ENCODE measurements at places on chromosomes 1 and 21.

- no peak for DNase-seq
Measured at GRCh38 chr21:35127851-35128250, 78.7 kb upstream of the RUNX1 start.

DNA sequence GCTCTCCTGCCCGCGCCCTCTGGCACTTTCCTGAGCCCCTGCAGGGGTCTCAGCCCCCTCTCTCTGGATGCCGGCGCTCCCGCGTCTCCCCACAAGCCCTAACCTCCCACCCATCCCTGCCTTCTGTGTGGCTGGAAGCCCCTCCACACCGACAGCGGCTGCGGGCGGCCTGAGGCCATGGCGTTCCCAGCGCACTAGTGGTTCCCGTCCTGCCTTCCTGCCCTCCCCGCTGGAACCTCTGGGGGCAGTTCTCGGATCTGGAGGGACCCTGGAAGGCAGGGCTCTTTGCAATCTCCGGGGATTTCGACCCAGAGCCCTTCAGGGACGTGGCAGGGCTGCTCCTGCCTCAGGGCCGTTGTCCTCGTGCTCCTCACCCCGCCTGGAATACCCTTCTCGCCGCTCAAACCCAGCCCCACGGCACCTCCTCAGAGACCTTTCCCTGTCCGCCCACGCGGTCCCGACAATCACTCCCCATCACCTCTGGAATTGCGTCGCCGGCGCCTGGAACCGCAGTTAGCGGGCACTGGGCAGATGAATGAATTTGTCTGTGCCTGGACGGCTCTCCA lies 493 bp upstream of the ESPN start:
- no peak for DNase-seq

DNA sequence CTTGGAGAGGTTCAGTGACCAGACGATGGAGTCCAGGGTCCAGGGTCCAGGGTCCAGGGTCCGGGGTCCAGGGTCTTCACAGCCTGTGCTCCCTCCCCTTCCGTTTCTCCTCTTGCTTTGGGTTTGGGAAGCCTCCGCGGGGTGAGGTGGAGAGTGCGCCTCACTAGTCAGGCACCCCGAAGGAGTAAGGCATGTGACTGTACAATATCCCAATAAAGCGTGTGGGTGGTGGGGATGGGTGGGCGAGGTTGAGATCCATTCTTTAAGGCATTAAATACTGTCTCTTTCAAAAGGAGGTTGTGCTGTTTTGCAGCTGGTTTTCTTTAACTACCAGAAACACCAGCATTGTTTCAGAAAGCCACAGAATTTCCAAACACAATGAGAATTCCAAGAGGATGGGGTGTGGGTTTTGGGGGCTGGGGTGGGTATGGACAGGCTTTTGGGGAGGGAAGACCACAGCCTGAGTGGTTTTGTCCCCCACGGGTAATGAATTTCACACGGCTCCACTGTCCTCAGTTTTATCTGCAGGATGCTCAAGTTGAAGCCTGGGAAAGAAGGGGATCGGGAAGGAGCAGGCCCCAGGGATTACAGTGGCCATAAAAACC lies 65.7 kb downstream of the KIF26B start:
- no peak for DNase-seq

DNA sequence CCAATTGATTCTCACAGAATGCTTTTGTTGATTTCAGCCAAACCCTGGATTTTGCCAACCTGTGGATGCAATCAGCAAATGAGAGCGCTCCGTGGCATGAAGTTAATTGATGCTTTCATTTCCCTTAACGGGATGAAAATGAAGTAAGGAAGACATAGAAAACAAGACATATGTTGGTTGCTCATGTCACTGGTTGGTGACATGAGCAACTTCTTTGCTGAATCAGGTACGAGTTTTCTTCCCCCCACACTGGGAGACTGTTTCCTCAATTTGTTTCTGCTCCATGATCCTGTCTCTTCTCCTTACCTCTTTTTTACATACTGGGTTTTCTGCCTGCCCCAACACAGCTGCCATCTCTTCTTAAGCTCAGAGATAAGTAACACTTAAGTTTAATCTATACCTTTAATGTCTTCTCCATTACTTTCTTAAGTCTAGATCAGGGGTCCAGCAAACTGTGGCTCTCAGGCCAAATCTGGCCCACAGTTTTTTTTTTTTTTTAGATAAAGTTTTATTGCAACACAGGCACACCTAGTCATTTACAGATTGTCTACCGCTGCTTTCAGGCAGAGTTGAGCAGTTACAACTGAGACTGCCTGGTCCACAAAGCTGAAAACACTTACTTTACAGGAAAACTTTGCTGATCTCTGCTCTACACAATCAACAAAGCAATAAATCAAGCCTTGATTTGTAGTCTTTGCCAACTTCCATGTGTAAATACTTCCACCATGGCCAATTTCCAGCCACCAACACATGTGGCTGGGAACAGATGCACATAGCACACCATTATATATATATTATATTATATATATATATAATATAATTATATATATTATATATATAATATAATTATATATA lies 13.3 kb downstream of the GPR157 start:
- DNase-seq, result no peak

DNA sequence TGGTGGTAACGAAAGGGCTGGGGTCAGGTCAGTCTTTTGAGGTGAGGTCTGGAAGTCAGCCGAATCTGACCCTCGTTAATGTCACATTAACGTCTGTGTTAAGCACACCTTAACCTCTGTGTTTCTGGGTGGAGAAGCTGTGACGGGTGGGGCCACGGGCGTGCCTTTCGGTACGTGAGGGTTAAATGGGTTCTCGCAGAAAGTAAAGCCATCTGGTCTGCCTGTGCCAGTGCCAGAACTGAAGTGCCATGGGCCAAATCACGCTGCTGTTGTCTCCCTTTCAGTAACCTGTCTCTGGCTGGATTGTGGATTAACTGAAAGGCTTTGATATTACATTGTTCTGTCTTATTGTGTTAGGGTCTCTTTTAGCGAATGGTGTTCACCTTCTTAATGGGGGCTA lies 14.4 kb downstream of the URB2 start:
- no peak for DNase-seq

DNA sequence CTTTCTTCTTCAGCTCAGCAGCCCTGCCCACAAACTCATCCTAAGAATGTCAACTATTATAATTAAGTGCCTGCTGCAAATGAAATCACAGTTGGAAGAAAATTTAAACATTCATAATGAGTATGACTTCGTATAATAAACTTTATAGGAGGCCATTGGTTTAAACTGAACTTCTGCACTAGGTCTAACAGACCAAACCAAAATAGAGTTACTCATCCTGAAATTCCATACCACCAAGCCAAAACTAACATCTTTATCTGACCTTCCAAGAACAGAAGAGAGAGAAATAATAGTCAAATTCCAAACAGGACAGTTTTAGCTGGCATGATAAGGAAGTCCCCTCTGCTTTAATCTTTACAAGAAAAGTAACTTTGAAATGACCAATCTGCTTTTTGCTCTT lies 472.4 kb upstream of the PRMT6 start:
- no peak for DNase-seq

DNA sequence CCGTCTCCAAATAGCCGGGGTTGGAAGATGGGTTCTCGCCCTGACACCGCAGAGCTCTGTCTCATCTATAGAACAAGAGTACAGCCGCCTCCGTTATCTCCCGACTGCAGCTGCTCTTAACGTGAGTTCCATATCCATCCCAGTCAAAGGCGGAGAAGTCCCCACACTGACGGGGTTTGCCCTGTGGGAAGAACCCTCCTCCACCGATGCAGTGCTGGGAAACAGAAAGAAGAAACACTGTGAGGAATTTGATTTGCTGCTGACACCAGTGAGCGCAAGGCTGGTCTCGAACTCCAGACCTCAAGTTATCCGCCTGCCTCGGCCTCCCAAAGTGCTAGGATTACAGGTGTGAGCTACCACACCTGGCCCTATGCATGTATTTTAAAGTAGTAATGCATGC lies 9.5 kb downstream of the ITLN2 start:
- DNase-seq, result no peak

GRCh38 chr1:236979149-236979900 lies 24.9 kb downstream of the MT1HL1 start:
- DNase-seq, result peak; percentile 14

DNA sequence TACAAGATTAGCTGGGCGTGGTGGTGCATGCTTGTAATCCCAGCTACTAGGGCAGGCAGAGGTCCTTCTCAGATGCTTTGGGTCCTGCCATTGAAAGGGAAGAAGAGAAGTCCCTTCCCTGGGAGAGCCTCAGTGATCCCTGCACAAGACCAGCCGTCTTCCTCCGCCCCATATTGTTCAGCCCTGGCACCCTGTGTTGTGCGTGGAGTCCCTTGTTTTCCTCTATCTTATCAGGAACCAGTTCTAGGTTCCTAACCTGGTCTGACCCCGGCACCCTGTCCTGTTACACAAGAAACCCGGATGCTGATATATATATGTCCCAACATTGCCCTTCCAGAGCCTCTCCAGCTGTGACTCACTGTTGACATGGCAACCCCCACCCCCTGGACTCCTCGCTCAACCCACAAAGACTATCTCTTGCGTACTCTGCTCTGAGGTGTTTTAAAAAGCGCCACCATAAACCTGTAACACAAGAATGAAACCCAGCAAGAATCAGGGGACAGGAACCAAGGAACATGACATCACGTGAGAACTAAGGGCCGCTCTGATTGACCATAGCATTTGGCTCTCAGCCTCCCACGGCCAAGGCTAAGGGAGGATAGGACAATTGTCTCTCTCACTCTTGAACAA lies 4.8 kb downstream of the MX2 start:
- DNase-seq, result no peak

DNA sequence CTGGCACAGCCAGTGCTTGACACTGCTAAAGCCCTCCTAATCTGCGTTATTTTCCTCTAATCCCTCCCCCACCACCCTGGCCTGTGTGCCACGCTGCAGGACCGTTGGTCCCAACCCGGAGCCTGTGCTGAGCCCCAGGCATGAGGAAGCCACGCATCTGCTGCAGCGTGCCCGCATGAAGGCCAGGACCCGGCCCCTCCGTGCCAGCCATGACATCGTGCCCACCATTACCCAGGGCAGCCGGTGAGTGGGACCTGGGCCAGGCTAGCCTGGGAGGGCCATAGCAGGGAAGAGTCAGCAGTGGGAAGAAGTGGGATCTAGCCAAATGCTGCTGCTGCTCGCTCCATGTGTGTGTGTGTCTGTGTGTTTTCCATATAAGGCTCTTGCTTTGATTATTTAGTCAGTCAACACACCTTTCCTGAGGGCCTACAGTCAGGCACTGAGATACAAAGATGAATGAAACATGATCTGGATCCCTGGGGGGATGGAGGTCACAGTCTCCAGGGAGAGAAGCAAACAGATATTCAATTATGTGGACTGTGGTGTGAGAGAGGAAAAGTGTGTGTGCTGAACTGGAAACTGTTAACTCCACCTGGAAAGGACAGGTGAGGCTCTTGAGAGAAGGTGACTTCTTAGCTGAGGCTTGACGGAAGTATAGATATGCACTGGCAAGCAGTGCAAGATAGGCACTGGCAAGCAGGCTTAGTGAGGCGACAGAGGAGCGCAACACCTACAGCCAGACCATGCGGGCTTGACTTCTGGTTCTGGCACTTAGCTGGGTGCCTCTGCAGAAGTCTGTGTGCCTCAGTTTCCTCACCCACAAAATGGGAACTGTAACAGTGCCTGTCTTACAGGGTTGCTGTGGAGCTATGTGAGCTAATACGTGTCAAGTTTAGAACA lies 15.9 kb downstream of the KIAA1614 start:
- DNase-seq, result no peak

GRCh38 chr1:181126871-181127587 lies 38.5 kb downstream of the IER5 start:
- DNase-seq, result no peak

DNA sequence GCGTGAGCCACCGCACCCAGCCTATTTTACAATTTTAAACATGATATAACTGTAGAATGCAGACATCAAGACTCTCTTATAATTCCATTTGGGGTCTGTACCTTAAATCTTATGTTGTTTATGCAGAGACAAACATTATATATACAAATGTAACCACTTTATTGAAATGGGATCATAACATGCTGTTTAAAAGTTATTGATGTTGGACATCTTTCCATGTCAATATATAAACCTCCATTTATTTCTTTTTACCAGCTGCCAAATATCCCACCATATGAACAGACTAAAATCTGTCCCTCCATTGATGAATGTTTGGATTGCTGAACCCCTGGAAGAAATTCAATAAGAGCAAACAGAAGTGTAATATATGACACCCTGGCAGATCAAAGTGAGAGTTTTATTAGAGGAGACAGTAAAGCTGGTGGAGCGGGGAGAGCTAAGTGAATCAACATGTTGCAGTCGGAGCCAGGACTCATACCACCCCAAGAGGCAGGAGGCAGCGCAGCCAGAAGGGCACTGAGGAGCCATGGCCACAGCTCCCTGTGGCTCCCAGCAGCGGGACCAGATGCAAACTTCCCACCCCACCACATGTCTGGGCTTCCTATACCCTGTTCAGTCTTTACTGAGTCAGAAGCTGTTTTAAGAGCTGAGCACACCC lies 4.7 kb upstream of the PCSK9 start:
- DNase-seq, result no peak

GRCh38 chr1:116667078-116667574 lies 407 bp downstream of the IGSF3 start:
- no peak for DNase-seq

- DNase-seq, result no peak
Measured at GRCh38 chr1:79150576-79150975, 144.0 kb upstream of the ADGRL4 start.

GRCh38 chr1:245512181-245512888 lies 357.6 kb downstream of the KIF26B start:
- DNase-seq, result peak; percentile 54

DNA sequence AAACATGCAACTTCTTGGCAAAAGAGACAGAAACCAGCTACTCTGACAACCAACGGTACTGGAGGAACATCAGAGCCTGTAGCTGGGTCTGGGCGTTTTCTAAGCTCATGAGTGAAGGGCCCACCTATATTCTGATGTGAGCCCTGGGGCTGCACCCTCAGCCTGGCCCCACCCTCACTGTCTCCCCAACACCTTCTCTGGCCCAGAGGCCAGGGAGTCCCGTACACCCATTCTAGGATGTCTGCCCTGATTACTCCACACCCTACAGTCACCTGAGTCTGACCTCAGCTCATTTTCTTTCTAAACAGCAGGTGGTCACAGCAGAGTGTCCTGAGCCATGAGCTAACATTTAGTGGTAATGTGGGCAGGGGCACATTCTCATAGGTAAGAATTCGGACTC lies 439.2 kb downstream of the MATN1 start:
- DNase-seq, result no peak

DNA sequence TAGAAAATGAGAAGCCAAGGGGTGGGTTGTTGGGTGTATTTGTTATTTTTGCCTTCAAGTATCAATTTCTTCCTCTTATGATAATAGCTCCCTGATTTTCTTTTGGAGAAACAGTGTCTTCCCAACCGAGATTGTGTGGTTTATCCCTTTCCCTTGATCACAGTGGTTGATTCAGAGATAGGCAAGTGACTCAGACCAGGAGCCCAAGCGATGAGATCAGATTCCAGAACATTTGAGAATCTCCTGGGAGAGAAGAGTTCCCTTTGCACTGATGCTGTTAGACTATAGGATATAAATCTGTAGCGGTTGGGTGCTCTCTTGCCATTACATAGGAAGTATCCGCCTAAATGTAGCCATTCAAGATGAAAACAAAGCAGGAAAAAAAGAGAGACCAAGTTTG lies 90.1 kb upstream of the WDR26 start:
- DNase-seq, result no peak
